ENCODE measurements at places on chromosomes 7 and 10.

GRCh38 chr7:151232917-151233701 is 826 bp downstream of the CHPF2 start:
- DNase-seq = peak; percentile 78

DNA sequence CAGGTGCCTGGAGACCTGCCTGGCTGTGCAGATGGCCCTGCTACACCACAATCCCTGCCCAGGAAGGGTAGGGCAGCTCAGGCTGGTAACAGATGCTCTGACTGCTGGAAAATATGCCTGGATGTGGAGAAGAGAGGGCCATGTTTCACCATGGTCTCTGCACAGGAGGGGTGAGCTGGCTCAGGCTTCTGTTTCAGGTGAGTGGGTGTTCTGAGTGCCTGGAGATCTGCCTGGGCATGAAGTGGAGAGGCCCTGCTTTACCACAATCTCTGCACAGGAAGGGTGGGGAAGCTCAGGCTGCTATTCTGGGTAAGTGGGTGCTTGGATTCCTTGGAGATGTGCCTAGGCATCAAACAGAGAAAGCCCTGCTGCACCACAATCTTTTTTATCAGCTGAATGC is 350.1 kb downstream of the KIF20B start:
- no peak for DNase-seq

DNA sequence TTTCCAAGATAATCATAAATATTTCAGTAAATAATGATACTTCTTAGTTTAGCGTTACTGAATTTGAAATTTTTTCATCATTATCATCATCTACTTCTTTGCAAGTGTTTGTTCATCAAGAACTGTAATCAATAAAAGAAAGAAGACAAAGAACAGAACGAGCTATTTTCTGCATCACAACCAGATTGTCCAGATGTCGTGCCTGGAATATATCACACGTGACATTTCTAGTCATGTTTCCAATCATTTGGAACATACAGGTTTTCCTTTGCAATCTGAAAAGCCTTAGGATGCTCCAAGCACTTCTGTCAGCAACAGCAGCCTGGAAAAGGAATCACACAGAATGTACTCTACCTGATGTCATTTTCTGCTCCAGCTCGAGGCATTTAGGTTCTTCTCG is 107.4 kb downstream of the FAM107B start:
- DNase-seq = no peak

DNA sequence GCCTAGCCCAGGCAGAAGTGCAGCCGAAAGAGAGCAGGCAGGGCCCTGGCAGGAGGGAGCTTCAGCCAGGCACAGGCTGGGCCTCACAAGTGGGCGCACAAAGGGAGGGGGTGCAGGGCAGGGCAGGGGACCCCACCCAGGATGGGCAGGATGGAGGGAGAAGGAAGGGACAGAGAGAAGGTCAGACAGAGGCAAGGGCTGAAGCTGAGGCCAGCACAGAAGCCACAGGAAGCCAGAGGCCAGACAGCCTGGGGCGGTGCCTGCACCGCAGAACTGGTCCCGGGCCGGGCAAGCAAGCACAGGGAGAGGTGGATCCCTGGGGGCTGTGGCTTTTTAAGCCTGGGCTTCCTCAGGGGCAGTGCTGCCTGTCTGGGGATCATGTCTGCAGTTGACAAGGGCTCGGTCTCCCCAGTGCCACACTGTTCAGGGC is 16.7 kb downstream of the NOS3 start:
- no peak for DNase-seq

DNA sequence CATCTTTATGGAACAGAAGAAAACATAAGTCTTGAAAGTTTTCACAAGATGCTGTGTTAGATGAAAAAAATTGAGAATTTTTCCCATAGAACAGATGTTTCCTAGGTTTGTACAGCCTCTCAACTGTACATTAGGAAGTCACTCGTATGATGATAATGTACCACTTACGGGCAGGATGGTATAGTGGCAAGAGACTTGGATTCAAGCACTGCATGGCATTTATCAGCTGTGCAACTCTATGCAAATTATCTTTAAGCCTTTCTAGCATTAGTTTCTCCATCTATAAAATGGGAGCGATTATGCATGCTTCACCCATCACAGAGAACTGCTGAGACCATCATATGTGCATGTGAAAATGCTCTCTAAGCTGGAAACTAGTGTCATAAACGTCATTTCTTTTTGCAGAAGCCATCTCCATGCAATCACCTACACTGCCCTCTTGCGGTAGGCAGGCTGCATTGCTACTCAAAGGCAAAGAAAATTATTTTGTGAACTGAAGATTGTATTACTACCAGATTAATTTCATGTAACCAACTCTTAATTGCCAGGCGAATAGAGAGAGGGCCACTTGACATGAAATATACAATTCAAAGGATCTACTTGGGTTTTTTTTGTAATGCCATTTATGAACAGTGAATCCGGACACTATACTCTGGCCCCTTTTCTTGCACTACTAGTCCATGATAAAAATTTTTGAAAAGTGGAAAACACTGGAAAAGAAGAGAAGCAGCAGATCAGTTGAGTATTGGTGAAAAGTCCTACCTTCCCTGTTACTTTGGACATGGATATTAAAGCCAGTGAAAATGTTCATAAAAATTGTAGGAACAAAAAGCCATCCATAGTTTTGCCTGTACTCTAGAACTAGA is 102.3 kb downstream of the JAZF1 start:
- DNase-seq = peak; percentile 59

GRCh38 chr7:41847606-41848005 is 144.7 kb upstream of the INHBA start:
- DNase-seq = no peak

GRCh38 chr10:3902809-3903410 is 117.9 kb upstream of the KLF6 start:
- DNase-seq = no peak

- no peak for DNase-seq
Measured at GRCh38 chr10:15385552-15386455, 14.7 kb upstream of the FAM171A1 start.

DNA sequence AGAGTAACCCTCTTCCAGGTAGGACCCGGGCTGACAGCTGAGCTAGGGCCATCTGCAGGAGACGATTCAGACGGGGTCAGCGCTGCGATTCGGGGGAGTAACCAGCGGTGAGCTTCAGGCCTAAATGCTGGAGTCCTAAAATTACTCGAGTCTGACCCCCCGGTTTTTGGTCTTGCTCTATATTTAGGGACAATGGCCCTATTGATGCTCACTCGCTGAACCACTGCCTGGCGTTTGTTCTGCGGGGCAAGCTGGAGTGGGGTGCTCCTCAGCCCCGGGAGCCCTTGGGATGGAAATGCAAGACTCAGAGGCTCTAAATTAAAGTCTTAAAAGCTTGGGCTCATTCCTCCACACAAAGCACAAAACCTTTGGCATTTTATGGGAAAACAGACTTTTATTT is 120.0 kb downstream of the PRKAG2 start:
- DNase-seq = no peak

- no peak for DNase-seq
Measured at GRCh38 chr10:74824900-74825370, 1.5 kb upstream of the KAT6B start.

- DNase-seq = no peak
Measured at GRCh38 chr10:105837951-105838350, 1196.9 kb downstream of the SORCS3 start.

DNA sequence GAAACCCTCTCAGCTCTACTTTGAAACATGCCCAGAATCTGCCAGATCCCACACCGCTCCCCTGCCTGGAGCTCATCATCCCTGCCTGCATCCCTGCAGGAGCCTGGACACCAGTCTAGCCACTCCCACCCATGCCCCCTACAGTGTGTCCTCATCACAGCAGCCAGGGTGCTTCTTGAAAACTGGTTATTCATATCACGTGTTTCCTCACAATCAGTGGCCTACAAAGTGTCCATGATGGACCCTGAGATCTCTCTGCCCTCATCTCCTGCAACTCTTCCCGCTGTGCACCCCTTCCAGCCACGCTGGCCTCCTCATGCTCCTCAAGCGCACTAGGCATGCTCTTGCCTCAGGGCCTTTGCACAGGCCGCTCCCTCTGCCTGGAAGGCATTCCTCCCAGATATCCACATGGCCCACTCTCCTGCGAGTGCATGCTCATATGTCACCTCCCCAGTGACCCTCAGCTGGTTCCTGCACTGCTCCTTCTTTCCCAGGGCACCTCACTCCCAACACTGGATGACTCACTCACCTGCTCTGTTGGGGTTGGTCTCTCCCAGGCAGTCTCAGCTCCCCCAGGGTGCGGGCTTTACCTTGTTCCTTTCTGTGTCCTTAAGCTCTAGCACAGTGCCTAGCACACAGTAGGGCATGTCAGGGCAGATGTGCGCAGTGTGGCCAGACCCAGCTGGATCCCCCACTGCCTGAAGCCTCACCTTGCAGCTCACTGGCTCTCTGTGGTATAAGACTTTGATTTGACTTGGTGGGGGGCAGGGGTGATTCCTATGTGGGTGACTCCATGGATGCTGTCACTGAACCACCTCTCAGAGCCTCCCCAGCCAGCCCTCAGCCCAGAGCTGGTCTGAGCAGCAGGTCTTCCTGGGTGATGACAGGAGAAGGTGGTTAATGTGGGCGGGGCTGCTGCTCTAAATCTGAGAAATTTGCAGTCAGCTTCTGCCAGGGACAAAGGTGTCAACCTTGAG is 37.3 kb downstream of the CDH23 start:
- DNase-seq = peak; percentile 10

DNA sequence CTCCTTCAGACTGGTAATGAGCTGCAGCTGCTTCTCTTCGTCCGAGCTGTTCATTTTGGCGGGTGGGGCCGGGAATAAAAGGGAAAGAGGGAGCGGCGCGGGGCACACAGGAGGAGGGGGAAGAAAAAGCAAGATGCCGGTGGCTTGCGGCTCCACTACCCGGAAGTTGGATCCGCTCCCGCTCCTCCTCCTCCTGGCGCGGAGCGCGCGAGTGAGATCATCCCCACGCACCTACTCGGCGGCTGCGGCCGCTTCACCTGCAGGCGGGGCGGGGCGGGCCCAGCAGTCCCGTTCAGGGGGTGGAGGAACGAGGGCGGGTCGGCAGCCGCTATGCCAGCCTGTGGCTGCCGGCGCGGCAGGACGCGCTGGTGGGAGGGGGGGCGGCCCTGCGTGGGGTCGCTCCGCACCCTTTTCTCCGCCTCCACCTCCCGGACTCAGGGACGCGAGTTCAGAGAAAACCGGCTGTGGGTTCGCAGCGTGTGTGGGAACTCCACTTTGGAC is at the start of gene SHTN1:
TSS of gene SHTN1 (minus strand) at position 162 of the 501 bp plus-strand sequence. CDS start at position 54, 108 bp downstream.
- DNase-seq = peak; percentile 56

GRCh38 chr10:113550365-113550764 is 2.5 kb upstream of the HABP2 start:
- DNase-seq = no peak

DNA sequence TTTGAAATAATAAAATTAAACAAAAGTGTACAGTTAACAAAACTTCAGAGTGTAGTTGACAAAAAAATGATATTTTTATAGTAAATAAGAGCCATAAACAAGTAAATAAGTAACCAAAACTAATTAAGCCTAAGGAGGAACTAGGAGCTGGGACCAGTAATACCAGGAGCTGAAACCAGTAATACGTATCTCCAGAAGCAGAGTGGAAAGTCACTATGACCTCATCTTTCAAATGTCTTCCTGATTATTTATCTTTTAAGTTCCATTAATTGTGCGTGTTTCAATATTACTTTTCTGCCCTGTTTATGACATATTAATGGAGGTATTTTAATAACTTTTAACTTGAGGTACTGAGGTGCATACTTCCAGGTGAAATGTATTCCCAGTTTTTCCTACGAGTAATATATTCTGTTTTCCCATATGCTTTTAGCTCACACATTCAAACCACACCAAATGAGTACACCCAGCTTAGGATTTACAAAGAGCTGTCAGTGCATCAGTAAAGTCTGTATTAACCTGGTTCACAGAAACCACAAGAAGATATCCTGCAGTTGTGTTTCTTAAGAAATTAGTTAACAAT is 283.7 kb upstream of the HGF start:
- no peak for DNase-seq

DNA sequence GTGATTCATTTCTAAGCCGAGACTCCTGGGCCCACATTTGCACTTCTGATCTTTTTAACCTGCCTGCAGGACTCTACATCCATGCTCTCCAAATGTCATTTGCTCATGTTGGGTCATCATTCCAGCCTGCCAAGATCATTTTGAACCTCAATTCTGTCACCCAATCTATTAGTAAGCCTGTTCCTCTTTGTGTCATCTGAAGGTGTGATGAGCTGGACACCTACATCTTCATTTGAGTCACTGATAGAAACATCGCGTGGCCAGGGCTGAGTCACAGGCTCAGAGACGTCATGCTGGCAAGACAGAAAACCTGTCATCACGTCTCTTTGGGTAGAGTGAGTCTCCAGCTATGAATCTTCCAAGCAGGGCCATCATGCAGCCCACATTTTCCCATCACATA is 65.3 kb upstream of the SLF2 start:
- DNase-seq = no peak

DNA sequence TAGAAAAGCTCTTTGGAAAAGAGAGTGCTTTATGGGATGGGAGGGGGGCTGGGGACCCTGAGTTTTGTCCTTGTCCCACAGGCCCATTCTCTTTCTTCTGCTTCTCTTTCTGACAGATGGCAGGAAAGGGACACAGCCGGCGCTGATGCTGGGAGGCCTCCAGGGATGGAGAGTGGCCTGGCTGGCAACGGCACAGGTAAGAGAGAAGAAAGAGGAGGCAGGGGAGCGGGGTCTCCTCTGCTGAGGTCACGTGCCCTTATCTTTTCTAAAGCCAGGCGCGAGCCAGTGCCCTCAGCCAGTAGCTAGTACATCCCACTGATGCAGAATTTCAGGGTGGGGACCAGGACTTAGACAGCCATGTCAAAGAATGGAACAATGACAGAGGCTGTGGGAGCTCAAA is 9.2 kb downstream of the ZNF775 start:
- no peak for DNase-seq

GRCh38 chr10:12835709-12836108 is 165.8 kb downstream of the CCDC3 start:
- no peak for DNase-seq

DNA sequence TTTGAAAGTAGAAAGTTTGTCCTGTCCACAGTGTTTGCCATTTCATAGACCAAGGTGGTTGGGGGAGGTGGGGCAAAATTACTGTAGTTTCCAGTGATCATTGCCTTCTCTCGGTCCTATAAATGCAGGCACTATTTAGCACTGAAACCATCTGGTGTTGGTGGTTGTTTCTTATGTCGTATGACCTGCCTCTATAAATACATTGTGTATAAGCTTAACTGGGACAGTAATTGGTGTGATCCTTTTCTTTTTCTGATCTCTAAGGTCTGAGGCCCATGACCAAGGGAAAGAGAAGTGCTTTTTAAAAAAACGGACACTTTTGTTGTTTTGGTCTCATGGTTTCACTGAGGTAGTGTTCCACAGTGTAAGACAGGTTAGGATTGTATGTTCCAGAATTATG is 63.1 kb downstream of the AUTS2 start:
- DNase-seq = no peak

DNA sequence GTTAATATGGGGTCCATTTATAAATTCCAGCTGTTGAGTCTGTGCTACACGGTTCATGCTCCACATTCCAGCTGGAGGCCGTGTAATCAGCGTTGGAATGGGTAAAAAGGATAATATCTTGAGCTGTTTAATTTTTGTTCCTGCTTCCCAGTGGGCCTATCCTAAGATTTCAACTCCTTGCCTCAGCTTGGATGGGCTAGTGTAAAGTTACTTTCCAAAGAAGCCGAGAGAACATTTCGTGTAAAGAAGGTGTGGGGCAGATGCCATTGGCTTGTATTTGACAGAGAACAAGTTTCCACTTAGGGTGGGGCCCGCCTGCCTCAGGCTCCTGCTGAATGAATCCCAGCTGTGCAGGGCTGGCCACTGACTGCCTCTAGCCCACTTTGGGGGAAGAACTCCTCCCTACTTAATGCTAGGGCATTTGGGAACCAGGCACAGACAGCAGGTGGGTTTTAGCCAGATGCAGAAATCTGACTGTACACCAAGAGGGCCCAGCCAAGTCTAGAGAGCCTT is 125.9 kb upstream of the LYZL2 start:
- DNase-seq = no peak

Data from activated naive CD4-positive, alpha-beta T cell treated with anti-CD3 and anti-CD28 coated beads, Interleukin-2, amount 10 ng/mL, durations not matched to agents 7 days and 5 days (primary cell).